Transverse colon (tissue), 4 donors: ENCODE measurements at places on chromosomes 2 and 18. TPM values are rescaled to one million over a fixed set of nuclear protein-coding genes. Genes with fewer than 3 reads are reported as not detected.

The RAB10 gene
- total RNA-seq: 138 TPM

- H3K4me3 ChIP-seq: no peak overlapping the region
- H3K36me3 ChIP-seq: no peaks in the 10 kb centered on the region
- DNase-seq: no peak
- H3K27me3 ChIP-seq: no peaks in the 10 kb centered on the region
Measured at GRCh38 chr18:8029731-8030130, 462.6 kb downstream of the PTPRM start.

GRCh38 chr2:11933854-11934253, 187.4 kb downstream of the LPIN1 start:
- no peaks in the 10 kb centered on the region for H3K27me3 ChIP-seq
- H3K27ac ChIP-seq: no peak overlapping the region
- no peaks in the 10 kb centered on the region for H3K36me3 ChIP-seq

The GKN2 gene
- not detected for total RNA-seq

The LYG2 gene
- total RNA-seq: not detected

GRCh38 chr2:101812226-101812625, 114.7 kb downstream of the MAP4K4 start:
- DNase-seq: no peak
- no peak overlapping the region for H3K27ac ChIP-seq
- no peak overlapping the region for H3K4me3 ChIP-seq
- H3K4me1 ChIP-seq: no peaks in the 10 kb centered on the region

The RMDN2 gene
- total RNA-seq: 12.3 TPM

DNA sequence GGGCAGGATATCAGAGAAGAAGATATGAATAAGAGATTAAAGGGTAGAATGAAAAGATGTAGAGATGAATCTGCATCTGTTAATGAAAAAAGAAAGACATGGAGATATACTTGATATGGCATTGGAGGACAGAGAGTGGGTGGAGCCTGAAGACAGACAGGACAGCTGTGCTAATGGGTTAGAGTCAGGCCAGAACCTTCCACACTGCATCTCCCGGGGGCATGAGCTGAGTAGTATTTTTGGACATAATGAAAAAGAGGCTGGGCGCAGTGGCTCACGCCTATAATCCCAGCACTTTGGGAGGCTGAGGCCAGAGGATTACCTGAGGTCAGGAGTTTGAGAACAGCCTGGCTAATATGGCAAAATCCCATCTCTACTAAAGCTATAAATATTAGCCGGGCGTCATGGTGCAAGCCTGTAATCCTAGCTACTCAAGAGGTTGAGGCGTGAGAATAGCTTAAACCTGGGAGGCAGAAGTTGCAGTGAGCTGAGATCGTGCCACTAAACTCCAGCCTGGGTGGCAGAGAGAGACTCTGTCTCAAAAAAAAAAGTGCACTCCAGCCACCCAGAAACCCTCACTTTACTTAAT, 11.4 kb downstream of the FLACC1 start:
- no peaks in the 10 kb centered on the region for H3K36me3 ChIP-seq
- H3K4me1 ChIP-seq: no peaks in the 10 kb centered on the region
- H3K4me3 ChIP-seq: no peak overlapping the region
- H3K27me3 ChIP-seq: no peaks in the 10 kb centered on the region
- no peak for DNase-seq
- H3K27ac ChIP-seq: no peak overlapping the region

DNA sequence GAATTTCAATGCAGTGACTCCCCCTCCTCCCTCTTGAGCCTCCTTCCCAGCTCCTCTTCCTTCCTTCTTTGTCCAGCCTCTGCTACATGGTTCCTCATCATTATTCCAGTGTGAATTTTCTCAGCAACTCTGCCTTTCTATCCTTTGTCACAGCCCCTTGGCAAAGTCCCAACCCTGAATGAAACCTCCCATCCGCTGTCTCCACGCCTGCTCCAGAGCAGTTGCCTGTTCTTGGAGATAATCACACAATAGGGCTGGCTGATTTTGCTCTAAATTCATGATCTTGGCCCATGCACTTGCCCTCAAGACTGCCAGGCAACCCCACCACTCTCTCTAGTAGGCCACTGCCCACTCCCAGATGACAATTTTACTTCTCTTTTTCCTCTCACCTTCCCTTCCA, 61.4 kb downstream of the BCL2L11 start:
- no peak overlapping the region for H3K27ac ChIP-seq
- H3K27me3 ChIP-seq: no peaks in the 10 kb centered on the region
- DNase-seq: no peak
- peaks cover 33% of the 10 kb centered on the region for H3K4me1 ChIP-seq
- no peaks in the 10 kb centered on the region for H3K36me3 ChIP-seq
- no peak overlapping the region for H3K4me3 ChIP-seq

The DHX57 gene
- 14.8 TPM for total RNA-seq

GRCh38 chr2:230459216-230459615, 43.2 kb downstream of the SP100 start:
- no peak overlapping the region for H3K4me3 ChIP-seq
- no peak for DNase-seq
- no peaks in the 10 kb centered on the region for H3K27me3 ChIP-seq
- no peaks in the 10 kb centered on the region for H3K36me3 ChIP-seq
- H3K27ac ChIP-seq: no peak overlapping the region
- no peaks in the 10 kb centered on the region for H3K4me1 ChIP-seq
